RKO (cell line): ENCODE measurements at places on chromosomes 12 and 14.

DNA sequence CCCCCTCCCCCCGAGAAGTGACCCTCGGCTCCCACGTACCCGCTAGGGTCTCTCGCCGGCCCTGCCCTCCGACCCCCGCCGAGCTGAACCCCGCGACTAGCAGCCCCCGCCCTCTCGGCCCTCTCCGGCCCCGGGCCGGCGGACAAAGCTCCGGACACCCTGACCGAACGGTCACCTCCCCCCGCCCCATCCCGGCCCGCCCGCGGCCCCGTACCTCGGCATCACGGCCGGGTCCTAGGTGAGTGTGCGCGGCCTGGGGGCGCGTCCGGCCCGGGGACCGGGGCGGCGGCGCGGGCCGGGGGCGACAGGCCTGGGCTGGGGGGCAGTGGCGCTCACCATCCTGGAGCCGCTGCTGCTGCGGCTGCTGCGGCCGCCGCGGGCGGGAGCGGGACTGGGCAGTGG lies at the start of gene FIGNL2:
Gene FIGNL2 (minus strand): TSS at position 393 of the 402 bp plus-strand sequence. CDS start 26,305 bp downstream, outside the sequence.
- DNase-seq = no peak

GRCh38 chr12:64521833-64522232 lies 69.9 kb downstream of the TBK1 start:
- no peak for DNase-seq

DNA sequence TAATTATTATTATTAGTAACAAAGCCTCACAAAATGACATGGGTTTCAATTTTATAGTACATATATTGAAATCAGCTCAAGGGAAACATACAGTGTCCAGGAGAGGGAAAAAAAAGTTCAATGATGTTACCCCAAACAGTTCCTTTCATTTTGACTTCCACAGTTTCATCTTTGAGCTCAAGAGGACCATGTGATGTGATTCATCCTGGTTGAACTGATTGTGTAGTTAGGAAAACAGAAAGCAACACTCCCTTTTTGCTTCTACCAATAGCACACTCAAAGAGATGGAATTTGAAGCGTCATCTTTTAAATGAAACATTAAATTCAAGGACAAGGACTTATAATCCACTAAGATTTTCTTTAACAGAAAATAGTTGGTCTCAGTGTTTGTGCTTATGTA lies 461.0 kb downstream of the FOXG1 start:
- no peak for DNase-seq

GRCh38 chr14:73264885-73265720 lies 27.8 kb downstream of the PAPLN start:
- no peak for DNase-seq

DNA sequence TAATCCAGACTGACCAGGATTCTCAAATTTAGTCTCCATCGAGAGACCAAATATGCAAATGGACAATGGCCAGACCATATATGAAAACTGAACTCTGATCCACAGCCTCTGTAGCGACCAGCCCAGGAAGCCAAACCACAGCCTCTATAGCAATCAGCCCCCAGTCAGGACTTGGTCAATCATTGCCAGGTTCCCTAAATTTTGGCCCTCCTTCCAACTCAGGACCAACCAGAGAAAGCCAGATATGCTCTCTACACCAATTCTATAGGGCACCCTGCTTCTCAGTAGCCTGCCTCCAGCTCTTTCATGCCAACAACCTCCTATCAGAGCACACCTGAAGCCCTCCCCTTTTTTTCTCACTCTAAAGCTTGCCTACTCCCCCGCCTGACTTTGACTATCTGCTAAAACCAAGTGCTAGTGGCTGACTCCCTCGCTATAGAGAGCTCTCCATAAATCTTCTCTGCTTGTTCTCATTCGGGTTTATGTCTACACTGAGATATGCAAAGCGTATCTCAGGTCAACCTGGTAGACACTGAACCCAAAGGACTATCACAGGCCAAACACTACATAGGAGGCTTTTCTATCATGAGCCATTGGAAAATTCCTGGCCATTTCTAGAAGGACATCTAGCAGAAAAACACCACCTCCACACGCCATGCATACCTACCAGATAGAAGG lies 110.5 kb upstream of the FUT8 start:
- DNase-seq = no peak

GRCh38 chr12:6934110-6934509 lies 6.4 kb downstream of the ATN1 start:
- no peak for DNase-seq

GRCh38 chr12:52655251-52655650 lies 3.2 kb upstream of the KRT2 start:
- no peak for DNase-seq

DNA sequence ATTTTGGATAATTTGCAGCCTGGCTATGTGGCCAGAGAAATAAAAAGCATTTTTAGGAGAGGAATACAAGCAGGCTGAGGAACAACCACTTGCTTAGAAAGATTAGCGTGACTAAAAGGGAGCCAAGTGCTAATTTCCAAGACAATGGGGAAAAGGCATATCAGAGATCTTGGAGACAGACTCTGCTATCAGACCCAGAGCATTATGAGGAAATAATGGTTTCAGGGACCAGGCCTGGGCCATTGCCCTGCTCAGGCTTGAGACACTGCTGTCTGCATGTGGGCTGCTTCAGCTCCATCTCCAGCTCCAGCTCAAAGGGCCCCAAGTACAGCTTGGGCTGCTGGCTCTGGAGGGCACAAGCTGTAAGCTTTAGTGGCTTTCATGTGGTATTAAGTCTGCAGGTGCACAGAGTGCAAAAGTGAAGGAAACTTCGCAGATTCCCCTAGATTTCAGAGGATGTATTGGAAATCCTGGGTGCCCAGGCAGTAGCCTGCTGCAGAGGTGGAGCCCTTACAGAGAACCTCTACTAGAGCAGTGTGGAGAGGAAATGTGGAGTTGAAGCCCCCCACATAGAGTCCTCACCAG lies 449.2 kb downstream of the ZFP36L1 start:
- DNase-seq = no peak

GRCh38 chr14:89349171-89350008 lies 67.6 kb downstream of the FOXN3 start:
- no peak for DNase-seq

- DNase-seq = no peak
Measured at GRCh38 chr14:88163731-88164255, 158.9 kb downstream of the GPR65 start.

- peak; percentile 73 for DNase-seq
Measured at GRCh38 chr12:98973395-98973794, 328.3 kb downstream of the APAF1 start.

GRCh38 chr12:77097846-77098245 lies 32.5 kb upstream of the E2F7 start:
- DNase-seq = no peak

GRCh38 chr12:82757059-82757458 lies 70.4 kb downstream of the TMTC2 start:
- no peak for DNase-seq

- DNase-seq = peak; percentile 56
Measured at GRCh38 chr14:52380294-52380693, 66.2 kb downstream of the PTGER2 start.

DNA sequence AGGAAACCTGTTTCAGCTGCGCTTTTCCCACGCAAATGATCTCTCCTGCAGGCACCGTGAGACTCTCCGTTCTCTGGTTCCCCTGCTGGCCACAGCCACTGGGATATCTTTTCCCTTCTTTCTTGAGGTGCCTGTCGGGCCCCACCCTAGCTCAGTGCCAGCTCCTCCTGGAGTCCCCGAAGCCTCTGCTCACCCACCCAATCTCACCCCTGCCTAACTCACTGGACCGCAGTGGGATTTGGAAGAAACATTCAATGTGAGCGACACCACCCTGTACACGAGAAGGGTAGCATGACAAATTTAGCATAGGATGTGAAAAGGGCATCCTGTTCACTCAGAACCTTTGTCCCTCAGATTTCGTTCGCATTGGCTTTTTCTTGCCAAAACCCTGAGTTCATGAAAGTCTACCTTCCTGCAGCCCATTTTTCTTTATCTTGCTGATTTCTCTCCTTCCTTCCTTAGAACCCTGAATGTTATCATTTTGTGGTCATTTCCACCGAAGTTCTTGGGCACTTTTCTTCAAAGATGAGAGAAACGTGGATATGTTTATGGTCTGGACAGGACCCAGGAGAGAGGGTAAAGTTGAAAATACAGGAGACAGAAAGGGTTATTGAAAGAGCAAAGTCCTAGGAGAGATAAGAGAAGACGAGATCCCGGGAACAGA lies 63.6 kb upstream of the ELK3 start:
- no peak for DNase-seq

DNA sequence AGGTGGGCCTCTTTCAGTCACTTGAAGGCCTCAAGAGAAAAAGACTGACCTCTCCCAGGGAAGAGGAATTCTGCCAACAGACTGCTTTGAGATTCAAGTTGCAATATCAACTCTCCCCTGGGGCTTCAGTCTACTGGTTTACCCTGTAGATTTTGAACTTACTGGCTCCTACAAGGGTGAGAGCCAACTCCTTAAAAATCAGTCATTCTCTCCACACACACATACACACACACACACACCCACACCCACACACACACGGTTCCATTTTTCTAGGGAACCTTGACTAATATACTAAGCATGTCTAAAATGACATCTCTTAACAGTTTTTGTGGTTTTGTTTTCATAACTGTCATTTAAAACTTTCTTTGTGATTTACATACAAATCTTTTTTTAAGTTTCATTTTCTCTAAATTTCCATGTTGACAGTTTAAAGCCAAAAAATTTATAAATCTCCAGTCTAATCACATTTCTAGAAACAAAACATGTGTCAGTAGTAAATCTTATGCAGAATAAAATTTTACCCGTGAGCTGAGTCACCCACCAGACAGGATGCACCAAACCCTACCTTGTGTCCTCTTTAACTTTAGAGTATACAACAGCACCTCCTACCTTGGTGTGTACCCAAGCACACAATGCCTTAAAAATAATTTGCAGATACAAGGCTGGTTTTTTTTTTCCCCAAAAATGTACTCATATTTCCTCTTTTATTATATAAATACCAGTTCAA lies 394.6 kb downstream of the AEBP2 start:
- DNase-seq = no peak

DNA sequence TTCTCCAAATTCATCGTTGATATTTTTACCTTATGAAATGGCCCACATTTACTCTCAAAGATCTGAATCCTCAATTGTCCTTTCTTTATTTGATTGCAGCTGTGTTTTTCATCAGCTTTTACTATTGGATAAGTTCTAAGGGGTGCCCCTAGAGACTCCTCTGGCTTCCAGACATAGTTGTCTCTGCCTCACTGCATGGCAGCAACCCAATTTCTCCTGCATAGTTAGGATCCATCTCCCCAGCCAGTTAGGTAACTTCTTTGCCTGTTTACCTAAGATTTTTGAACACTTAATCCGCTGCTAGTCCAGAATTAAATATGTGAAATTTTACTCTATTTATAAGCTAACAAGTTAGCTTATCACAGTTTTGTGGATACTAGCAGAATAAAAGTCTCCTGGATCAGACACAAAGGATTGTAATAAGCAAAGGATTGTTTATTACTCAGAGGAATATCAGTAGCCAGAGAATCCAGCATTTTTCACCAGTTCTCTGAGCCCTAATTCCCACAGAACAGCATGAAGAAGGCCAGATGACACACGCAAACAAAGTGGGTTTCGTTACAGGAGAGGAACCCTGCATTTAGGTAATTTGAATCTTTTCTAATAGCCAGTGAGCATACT lies 101.1 kb downstream of the BBS10 start:
- no peak for DNase-seq

DNA sequence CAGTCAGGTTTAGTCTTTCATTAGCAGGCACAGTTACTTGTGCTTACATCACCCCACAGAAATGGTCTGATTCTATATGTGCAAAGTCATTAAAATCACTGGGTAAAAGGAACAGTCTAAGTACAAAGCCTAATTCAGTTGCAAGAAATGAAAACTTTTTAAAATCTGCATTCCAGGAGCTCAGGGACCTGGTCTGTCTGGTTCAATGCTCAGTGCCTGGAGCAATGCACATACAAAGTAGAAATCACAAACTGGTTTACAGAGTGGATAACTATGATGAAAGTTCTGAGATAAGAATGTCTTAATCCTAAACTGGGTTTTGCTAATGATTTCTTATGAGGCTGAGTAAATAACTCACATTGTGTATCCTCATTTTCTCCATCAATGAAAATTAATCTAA lies 28.7 kb downstream of the LMNTD1 start:
- no peak for DNase-seq

- DNase-seq = no peak
Measured at GRCh38 chr12:68844318-68844745, 36.4 kb downstream of the MDM2 start.

- no peak for DNase-seq
Measured at GRCh38 chr12:52606581-52607218, 5.4 kb upstream of the KRT72 start.

GRCh38 chr12:105030820-105031807 lies 45.0 kb downstream of the NOPCHAP1 start:
- no peak for DNase-seq

GRCh38 chr14:76718306-76719040 lies 42.8 kb upstream of the VASH1 start:
- no peak for DNase-seq

DNA sequence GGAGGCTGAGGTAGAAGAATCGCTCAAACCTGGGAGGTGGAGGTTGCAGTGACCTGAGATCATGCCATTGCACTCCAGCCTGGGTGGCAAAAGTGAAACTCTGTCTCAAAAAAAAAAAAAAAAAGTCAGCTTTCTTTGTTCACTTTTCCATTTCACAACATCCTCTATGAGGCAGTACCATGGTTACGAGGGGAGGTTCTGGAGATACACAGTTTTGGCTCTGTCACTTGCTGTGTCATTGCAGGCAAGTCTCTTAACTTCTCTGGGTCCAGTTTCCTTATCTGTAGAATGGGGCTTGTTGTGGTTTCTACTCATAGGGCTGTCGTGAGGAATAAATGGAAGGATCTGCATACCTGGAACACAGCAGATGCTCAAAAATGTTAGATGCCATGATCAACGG lies 75.6 kb upstream of the SLC24A4 start:
- no peak for DNase-seq

GRCh38 chr12:104928036-104928745 lies 29.9 kb downstream of the SLC41A2 start:
- no peak for DNase-seq

DNA sequence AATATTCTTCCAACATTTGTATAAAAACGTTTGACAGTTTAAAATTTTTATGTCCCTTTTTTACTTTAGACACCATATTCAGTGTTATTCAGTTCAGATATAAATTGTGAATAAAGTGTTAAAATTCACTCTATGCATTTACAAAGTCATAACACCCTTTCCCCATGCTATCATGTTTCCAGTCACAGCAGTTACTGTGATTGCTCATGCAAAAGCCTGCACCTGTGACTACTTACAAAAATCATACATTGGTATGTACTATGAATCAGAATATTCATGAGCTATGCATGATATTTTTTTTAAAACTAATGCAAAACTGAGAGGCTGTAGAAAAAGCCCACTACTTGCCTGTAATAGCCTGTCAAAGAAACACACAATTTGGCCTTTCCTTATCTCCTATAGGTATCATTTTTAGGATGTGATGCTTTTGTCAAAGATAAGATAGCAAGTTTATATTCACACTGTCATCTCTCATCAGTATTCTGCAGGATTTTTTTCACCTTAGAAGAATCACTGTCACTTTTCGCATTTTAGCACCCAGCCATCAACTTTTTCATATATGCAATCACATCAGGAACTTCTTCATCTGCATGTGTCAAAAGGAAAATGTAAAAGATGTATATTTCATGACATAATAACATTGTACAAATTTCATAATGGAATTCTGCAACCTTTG lies 443.2 kb downstream of the C12orf50 start:
- DNase-seq = peak; percentile 0
